RWPE1 (cell line): ENCODE measurements at places on chromosomes 7 and 10.

- DNase-seq, result no peak
Observed at GRCh38 chr10:122293156-122293960, 22.3 kb downstream of the BTBD16 start.

- no peak for DNase-seq
Observed at GRCh38 chr7:114875186-114875585, 46.7 kb upstream of the MDFIC start.

DNA sequence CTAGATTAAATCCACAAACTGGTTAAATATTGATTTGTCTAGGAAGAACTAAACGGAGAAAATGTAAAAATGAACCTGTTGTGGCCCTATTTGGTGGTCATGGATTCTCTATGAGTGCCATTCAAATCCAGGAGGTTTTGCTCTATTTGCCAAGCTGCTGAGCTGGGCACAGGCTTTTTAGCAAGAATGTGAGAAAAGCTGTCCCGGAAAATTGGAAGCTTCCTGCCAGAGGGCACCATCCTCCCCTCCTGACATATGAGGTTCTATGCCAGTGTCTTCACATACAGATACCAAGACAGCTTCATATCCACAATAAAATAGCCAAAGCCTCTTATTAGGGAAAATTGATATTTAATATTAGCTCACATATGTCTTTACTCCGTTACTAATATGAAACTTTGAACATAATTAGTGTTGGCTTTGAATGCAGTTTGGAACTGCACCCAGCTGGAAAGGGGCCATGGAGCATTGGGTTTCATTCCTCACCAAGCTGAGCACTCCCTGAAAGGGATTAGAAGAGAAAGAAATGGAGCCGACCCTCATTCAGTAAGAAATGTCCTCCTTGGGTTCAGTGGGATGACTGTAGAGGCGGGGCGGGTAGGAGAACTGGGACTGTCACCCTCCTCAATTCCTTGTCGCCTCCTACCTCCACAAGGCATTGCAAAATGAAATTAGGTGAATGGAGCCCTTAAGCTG is 47.8 kb downstream of the NRCAM start:
- DNase-seq, result no peak

DNA sequence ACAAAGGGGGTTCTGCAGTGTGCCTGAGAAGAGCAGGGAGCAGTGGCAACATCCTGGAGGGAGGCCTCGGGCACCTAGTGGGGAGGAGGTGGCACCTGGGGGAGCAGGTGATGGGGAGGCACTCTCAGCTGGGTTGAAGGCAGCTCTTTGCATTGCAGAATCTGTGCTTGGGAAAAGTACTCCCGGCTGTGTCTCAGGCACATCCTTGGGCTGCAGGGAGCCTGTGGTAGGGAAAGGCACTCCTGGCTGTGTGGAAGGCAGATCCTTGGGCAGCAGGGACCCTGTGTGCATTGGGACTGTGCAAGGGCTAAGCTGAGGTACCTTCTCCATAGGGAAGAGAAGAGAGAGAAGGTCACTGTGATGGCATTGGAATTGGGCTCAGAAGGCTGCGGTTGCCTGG is 52.8 kb upstream of the ANTXRL start:
- DNase-seq, result no peak

DNA sequence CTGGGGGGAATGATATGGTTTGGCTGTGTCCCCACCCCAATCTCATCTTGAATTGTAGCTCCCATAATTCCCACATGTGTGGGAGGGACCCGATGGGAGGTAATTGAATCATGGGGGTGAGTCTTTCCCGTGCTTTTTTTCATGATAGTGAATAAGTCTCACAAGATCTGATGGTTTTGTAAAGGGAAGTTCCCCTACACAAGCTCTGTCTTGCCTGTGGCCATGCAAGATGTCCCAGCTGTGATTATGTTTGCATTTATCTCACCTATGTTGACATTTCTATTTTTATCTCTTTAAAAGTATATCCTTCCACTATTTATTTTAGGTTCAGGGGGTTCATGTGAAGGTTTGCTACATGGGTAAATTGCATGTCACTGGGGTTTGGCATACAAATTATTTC is 323.9 kb upstream of the GLI3 start:
- no peak for DNase-seq

- DNase-seq, result no peak
Observed at GRCh38 chr7:22193450-22193983, 163.4 kb downstream of the RAPGEF5 start.

GRCh38 chr10:6535156-6535764 is 44.8 kb downstream of the PRKCQ start:
- DNase-seq, result no peak

GRCh38 chr7:1536455-1536742 is 5.9 kb downstream of the MAFK start:
- no peak for DNase-seq

DNA sequence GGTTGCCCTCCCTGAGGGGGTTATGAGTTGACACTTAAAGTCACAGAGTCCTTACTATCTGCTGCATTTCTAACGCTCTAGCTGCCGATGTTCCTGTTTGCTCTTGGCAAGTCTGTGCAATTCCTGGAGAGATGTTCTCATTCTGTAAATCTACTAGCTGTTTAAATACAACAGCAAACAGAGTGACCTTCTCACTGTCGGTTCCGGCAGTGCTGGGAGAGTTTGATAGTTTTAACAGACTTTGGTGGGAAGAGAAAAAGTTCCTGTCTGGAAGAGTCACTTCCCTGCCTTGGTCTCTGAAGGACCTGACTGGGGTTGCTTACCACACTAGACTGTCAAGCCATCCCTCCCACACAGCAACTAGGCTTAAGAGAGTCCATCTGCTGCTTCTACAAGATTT is 63.3 kb upstream of the ELMO1 start:
- DNase-seq, result no peak

DNA sequence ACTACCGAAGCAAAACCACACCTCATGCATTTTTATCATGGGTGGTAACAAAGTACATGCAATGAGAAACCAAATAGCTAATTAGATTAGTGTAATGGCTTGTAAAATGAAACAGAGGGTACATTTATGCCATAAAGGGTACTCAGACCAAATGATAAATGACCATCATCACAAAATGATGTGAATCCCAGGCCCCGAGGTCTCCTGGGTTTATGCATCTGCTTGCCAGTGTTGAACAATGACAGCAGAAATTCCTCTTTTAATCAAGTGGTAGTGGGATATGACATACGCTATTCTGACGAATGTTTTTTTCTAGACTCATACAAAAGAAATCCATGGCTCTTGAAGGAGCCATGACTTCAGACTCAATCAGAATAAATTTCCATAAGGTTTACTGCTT is 249.5 kb upstream of the SLC26A5 start:
- no peak for DNase-seq

DNA sequence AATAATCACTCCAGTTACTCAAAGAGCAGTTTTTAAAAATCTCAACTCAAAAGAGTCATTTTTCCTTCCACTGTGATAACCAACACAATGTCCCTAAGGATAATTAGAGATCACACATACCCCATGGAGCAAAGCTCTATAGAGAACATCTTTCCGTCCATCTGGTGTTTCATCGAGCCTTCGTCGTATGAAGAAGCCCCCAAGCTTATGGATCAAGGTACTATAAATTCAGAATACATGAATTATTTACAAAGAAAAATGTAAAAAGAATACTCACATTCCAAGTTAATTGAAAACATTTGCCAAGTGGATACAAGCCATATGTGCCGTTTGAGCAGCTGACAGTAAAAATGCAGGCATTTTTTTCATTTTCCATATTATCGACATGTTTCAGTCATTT is 14.8 kb downstream of the GPAM start:
- DNase-seq, result no peak

DNA sequence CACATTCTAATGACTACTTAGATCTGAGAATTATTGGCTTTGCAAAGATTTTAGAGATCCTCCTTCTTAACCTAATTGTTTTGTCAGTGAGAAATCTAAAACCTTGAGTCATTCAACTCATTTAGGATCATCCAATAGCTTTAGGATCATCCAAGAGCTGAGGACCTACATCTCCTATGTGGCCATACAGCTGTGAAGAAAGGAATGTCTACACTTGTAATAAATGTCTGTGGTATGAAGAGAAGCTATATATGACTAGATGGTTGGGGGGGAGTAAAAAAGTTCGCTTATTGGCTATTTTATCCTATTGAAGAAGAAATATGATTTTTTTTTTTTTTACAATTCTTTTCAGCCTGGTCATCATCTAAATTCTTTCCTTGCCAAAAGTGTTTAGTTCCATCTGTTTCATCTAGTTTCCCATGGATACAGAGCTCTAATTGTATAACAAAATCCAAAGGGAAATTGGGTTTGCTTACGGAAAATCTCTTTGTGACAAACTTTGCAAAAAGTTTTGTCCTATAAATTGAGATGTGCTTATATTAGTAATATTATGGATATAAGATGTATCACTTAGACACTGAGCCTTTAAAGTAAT is 196.7 kb downstream of the PRKG1 start:
- DNase-seq, result no peak

DNA sequence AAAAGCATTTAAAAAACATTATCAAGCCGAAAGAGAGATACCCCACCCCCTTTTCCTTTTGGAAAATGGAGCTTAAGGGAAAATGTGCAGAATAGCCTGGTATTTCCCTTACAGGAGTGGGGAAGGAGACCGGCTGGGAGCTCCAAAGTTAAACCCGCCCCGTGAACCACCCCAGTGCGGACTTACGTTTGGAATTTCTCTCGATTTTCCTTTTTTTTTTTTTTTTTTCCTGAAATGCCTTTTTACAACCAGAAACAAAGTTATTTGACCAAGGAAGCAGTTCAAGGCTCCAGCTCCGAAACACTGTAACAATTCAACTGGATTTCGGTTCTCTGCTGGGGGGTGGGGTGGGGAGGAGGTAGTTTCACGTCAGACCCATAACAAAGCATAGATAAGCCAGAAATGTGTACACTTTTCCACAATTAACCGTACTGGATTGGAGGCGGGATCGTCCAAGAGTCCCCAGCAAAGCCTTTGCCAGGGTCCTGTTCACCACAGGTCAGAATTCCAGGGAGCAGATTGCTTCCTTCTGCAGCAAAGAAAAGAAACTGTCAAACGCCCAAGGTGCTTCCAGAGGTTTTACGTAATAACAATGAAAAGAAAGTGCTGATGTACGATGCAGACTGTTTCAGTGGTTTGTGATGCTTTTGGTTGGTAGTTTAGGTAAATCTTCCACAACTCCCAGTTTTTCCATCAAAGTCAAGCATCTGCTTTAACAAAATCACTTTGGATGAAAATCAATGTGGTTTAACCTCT is 6.7 kb downstream of the SKIDA1 start:
- DNase-seq, result no peak

DNA sequence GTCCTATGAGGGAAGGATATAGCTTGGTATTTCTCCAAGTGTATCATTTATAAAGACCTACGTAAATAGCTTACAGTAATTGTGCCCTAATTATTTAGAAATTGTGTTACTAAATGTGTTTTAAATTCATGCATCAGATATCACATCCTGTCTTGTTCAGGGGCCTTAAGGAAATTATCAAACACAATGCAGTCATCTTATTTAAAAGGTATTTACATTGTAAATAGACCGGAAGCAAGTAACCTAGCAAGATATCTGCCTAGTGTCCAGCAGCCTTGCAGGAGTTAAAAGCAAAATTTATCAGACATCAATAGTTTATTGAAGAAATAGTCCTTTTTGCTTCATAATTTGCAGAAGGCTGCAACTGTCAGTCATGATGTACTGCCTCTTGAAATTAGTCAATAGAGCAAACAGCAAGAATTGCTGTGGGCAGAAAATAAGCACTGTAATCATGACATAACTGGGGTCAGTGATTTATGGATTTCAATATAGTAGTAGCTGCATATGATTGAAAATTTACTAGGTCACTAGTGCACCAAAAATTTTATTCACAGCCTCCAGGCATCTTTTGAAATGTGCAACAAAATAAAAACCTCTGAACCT is 23.1 kb downstream of the GLRX3 start:
- no peak for DNase-seq

- DNase-seq, result no peak
Observed at GRCh38 chr7:151334628-151335027, 7.0 kb upstream of the NUB1 start.

DNA sequence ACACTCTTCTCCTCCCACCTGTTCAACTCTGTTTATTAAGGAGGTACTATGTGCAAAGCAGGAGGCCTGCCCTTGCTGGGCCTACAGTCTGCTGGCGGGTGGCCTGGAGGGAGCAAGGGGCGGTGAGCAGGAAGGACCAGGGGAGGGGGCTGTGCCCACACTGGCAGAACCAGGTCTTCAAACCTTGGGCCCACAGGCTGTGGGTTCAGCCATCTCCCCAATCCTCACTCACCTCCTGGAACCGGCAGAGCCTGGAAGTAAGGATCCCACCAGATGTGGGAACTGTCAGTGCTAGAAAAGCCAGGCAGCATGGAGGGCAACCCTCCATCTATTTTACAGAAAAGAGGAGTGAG is 50.8 kb downstream of the CAMK2B start:
- DNase-seq, result no peak

- DNase-seq, result no peak
Observed at GRCh38 chr10:71393841-71394475, 2.8 kb upstream of the CDH23 start.

DNA sequence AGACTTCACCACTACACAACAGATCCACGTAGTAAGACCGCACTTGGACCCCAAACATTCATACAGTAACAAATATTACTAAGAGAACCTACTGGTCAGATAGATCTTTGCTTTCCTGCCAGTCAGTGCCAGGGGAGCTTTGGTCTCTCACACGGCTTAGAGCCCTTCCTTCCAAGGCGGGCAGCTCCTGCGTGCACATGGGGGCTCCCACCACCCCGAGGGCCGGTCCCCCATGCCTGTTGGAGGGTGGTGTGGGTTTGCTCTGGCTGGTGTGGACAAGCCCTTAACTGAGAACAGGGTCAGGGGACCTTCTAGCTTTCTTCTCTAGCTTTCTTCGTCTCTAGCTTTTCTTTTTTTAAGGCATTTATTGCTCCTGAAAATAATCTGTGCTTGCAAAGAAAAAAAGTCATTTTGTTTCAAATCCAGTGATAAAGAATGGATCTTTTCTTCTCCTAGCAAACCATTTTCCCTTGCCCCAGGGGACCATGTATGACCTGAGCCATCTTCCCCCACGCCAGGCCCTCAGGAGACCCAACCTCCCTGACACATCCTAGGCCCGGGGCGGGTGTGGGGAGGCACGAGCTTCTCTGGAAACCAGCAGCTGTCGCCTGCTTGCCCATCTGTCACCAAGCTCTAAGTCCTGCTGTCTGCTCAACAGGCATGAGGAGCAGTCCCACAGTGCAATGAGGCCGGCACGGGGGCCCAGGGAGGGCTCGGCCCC is 591.1 kb downstream of the PTPRN2 start:
- DNase-seq, result no peak

DNA sequence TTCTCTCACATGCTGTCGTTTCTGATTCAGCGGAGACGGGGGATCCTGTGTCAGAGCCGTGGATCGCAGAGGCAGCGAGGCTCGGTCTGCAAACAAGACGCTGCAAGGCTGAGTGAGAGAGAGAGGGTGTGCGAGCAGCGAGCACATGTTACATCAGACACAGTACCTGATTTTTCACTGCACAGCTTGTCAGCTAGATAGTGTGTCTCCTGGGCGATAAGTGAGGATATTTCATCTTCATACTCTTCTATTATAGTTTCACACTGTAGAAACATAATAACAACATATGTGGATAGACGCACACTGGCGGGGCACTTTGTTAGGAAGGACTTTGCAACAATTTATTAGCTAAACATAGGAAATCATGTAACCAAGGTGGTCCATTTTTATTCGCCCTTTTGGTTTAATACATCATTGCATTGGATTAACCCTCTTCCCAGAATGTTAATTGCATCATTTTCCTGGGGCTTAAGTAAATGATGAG is 39.5 kb downstream of the CNPY1 start:
- DNase-seq, result peak; percentile 6

GRCh38 chr7:138000081-138000701 is 1.7 kb downstream of the CREB3L2 start:
- DNase-seq, result no peak
